Activated CD8-positive, alpha-beta memory T cell treated with anti-CD3 and anti-CD28 coated beads for 48 hours (primary cell): ENCODE measurements at places on chromosomes 7 and 10.

DNA sequence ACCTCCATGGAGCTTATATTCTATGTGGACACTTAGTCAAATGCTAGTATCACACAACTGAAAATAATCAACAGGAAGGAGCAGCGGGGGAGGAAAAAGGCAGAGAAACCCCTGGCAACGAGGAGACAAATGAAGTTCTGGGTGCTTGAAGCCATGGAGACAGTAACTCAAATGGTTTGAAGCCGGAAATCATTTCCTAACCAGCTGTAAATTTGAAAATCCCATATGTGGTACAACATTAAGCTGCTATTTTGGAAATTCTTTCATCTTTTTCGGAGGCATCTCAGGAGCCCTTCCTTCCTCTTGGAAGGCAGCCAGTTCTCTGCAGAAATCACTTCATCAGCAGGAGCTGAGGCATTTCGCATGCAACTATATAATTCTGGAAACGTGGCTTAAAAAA lies 91.4 kb downstream of the PPP1R3C start:
- DNase-seq = no peak

DNA sequence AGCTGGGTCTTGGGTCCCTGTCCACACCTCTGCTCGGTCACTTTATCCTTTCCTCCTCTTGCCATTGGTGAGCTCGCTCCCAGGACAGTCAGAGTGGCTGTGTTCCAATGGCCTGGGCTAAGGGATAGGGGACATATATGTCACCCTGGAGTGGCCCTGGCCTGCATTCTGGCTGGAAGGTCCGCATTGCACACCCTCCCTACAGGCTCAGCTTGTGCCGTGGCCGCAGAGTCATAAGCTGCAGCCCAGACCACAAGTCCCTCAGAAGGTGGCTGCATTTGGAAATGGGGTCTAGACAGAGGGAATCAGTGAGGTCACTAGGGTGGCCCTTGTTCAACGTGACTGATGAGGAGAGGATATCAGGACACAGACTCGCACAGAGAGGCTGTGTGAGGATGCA lies 363.8 kb upstream of the SHH start:
- no peak for DNase-seq

GRCh38 chr7:150879345-150879744 lies 27.0 kb downstream of the AOC1 start:
- no peak for DNase-seq

DNA sequence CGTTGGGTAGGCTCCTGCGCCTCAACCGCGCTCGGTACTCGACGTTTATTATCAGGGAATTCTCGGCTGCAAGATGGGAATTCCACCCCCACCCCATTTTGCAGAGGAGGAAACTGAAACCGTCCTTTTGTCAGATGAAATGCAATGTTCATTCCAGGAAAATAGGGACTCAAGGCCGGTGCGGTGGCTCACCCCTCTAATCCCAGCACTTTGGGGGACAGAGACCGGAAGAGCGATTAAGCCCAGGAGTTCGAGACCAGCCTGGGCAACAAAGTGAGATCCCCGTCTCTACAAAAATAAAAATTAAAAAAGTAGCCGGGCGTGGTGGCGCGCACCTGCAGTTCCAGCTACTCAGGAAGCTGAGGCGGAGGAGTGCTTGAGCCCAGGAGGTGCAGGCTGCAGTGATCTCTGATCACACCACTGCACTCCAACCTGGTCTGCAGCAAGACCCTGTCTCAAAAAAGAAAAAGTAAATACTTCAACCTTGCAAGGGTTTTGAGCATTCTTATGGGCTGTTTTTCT lies 720 bp upstream of the RFC2 start:
- no peak for DNase-seq

GRCh38 chr10:114403541-114404161 lies 651 bp downstream of the AFAP1L2 start:
- DNase-seq = no peak

DNA sequence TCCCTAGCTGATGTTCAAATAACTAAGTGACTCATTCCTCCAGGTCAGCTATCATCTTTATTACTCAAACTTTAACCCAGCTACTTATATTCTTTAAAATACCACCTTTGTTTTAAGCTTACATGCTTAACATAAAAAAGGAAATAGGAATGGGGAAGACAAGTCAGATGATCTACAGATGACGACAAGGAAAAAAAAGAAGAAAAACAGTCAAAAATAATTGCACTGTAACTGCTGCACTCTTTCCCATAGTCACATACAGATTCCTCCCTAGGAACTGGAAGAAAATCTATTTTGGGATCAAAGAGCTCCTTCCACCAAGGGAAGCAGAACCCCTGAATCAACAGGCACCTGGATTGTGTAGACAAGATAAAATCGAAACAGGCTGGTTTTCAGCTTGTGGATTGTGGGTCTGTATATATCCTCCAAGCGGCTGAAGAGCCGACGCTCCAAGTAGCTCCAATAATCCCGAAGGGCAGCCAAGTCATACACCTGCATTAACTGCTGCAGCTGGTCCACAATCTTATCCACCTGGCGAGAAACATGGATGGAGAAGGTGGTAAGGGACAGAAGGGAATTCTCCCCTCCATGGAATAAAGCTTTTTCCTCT lies 2.0 kb downstream of the WDR91 start:
- no peak for DNase-seq
